ENCODE measurements at places on chromosomes 1 and 21.

GRCh38 chr1:3049164-3049563 is 19.8 kb upstream of the PRDM16 start:
- no peak for DNase-seq

DNA sequence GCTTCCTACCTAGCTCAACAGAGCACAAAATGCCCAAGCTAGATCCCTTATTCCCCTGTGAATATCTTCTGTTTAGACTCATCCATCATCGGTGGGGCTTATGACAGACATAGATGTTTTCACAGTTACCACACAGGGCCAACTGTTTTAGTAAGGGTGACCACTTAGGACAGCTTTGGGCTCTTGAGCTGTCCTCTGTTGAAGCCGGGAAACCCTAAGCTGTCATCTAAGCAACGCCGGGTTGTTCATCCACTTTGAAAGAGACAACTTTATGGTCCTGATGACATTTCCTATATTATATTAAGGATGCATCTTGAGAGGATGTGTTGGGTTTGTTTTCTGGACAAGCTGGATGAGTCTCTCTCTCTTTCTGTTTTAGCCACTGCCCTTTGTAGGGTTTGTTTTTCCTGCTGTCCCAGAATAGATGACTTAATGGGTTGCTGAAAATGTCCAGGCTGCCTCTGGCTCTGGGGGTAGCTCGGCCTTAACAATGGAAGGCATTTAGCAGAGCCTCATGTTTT is 110.5 kb upstream of the UBE2U start:
- no peak for DNase-seq

GRCh38 chr1:212713465-212714136 is 14.0 kb upstream of the BATF3 start:
- no peak for DNase-seq

DNA sequence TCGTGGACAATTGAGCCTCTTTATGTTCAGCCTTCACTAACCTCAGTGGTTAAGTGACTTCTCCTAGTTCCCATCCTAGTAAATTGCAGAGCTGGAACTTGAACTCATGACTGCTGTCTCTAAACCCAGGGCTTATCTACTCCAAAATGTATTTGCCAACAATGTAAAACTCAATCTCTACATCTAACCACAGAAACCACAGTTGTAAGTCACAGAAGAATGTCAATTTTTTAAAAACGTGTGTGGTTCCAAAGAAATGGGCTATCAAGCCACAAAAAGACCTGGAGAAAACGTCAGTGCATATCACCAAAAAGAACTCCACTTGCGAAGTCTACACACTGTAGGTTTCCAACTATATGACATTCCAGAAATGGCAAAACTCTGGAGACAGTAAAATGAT is 172.6 kb upstream of the HMCN1 start:
- no peak for DNase-seq

- DNase-seq = no peak
Measured at GRCh38 chr1:220877377-220878095, 1.7 kb upstream of the HLX start.

GRCh38 chr21:43934716-43935705 is 70.0 kb downstream of the AGPAT3 start:
- no peak for DNase-seq

DNA sequence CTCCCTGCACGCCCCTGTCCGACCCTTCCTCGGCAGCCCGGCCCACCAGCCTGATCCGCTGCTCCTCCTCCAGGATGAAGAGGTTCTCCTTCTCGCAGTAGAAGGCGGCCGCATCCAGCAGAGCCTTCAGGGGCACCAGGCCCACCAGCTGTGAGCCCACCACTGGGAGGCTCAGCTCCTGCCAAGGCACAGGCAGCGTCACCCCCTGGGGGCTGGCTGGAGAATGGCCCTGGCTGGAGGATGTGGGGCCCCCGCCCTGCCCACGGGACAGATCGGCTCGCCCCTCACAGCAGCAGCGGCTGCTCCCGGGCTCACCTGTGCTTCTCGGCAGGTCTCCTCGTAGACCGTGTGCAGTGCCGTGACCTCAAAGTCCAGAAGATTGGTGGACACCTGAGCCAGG is 5.3 kb downstream of the FTCD start:
- no peak for DNase-seq

GRCh38 chr1:201655243-201655642 is 116.3 kb downstream of the NAV1 start:
- DNase-seq = no peak

- DNase-seq = no peak
Measured at GRCh38 chr1:37410105-37410504, 64.3 kb upstream of the ZC3H12A start.

GRCh38 chr1:29557701-29558600 is 321.6 kb downstream of the PTPRU start:
- DNase-seq = no peak

DNA sequence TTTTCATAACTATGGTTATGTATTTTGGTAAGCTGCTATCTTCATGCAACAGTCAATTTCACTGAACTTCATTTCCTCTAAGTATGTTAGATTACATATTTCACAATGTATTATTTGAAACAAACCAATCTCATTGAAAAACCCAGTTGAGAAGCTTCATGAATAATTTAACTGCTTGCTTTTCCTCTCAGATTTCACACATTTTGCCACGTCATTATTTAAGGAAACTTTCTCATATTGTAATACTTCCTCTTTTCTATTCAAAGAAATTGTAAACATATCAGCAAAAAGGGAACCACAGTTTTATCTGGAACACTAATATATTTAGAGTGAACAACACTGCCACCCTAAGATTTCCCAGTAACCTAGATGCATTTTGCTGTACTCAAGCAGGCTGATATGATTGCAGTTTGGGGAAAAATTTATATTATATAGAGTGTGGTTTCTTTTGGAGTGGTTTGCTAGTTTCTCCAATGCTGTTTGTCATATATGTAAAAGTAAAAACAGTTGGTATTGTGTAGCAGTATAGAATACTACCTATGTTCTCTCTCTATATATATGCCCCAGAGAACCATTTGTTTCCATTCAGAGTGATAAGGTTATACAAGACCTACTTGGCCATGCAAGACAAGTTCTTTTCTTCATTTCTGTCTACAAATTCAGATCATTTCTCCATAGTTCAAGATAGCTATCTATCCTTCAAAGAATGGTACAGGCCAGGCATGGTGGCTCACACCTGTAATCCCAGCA is 28.4 kb upstream of the AHCTF1 start:
- DNase-seq = no peak

DNA sequence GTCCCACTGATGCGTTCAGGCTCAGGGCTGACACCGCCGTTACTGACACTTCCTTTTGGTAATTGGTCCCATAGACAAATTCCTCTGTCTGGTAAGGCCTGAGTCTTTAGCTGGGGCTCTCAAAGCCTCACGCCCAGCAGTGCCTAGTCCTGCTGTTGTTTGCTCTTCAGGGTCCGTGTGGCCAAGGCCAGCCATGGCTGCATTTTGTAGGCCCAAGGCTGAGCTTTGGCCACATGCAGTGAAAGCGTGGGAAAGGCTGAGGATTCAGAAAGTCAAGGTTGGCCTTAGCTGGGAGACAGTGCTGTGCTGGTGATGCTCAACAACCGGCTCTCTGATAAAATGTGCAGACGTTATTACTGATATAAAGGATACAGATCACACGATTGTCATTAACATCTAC is 63.5 kb upstream of the C1orf174 start:
- DNase-seq = no peak

DNA sequence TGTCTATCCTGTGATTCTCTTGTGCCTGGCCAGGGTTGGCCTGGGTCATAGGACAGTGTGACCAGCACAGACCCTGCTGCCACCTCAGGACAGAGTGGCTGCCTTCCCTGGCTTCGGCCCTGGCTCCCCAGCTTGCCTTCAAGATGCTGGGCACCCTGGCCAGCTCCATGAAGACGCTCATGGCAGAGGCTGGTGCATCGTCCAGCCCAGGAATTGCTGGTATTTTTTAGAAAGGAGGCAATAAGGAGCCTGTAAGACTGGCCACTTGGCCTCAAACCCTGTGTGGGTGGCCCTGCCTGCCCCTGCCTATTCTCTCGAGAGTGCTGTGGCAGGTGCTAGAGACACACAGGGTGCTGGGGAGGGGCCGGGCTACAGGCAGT is 70.4 kb upstream of the ACTRT2 start:
- DNase-seq = no peak

- DNase-seq = no peak
Measured at GRCh38 chr1:97123717-97124431, 402.3 kb downstream of the PTBP2 start.

GRCh38 chr1:217718873-217719272 is 87.7 kb downstream of the SPATA17 start:
- DNase-seq = no peak

GRCh38 chr1:67524143-67525052 is 94.2 kb upstream of the SERBP1 start:
- no peak for DNase-seq

GRCh38 chr1:55216096-55216495 is 932 bp upstream of the USP24 start:
- DNase-seq = no peak

GRCh38 chr1:112358798-112359408 is 37.1 kb upstream of the CTTNBP2NL start:
- peak; percentile 8 for DNase-seq

- DNase-seq = no peak
Measured at GRCh38 chr1:172054172-172054571, 212.9 kb downstream of the DNM3 start.

GRCh38 chr1:15923241-15923640 is 52.7 kb downstream of the ZBTB17 start:
- DNase-seq = no peak

DNA sequence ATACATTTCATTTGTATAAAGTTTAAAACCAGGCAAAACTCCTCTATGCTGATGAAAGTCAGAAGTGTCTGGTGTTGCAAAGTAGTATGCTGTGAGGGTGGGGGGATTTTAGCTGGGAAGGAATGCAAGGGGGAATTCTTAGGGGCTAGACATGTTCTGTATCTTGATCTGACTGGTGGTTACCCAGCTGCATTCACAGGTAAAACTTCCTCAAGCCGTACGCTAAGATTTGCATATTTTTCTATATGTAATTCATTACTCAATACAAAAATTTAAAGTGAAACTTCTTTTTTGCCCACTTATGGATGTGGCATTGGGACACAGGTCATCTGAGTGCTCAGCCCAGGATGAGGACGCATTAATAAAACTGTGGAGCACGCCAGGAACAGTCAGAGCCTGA is 323.3 kb downstream of the PAPPA2 start:
- no peak for DNase-seq

GRCh38 chr1:86913399-86913895 is 479 bp downstream of the SELENOF start:
- peak; percentile 22 for DNase-seq

DNA sequence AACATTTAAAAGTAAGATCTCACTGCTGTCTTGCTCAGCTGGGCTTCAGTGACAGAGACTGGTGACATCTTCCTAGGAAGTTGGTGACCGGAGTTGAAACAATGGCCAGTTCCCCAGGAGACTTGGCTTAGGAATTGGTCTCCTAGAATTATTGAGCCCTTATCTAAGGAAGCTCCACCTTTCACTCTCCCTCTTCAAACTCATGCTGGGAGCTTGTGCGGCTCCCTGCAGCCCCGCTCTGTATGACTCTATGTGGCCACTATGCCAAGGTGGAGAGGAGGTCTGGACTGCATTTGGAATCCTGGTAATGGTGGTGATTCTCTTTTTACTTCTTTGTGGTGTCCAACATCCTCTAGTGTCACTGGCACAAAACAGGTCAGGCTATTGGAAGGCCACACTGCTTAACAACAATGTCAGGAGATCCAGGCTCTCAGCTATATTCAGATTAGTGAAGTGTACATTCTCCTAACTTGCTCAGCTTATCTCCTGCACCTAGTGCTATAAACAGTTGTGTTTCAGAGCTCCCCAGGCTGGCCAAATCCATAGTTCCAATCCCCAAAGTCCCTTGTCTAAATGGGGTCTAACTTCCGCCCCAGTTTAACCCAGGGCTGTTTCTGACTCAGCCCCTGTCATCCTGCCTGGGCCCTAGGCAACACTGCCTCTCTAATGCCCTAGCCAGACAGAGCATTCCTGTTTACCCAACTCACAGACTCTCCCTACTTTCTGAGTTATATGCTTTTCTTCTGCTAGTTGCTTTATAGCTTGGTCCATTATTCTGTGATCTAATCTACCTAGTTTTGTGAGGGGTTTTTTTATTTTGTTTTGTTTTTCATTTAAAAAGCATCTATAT is 18.3 kb downstream of the ATP2B4 start:
- DNase-seq = no peak

- DNase-seq = no peak
Measured at GRCh38 chr1:68173283-68173935, 58.9 kb downstream of the WLS start.

DNA sequence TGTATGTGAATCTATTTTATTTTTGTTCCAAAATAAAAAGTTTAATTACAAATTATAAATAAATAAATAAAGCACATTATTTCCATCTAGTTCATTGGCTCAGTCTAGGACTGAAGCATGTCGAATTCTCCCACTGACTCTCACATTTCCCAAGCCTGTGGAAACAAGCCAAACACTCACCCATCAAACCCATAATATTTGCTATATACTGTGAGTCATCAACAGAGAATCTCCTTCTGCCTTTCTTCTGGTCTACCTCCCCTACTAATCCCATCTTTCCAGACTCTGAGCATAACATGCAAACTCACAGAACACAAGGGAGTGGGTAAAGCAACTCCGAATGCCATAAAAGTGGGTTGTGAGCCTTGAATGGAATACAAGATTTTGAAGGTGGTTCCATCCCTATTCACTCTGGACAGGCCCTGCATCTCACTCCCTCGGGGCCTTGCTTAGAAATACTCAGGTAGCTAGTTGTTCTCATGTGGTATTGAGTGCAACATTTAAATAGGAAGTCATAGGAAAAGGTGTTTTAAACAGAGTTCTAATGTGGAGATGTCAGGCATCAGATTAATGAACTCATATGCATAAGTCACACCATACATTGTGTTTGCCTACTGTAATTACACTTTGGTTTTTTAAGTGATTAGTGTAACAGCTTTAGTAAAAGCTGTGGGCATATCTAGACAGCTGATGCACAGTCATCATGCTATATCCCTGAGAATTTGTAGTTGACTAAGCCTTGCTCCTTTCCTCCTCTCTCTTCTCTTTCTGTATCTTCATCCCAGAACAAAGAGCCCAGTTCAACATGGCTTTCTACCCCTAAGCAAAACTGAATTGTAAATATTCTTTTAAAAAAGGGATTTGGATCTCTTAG is 47.0 kb downstream of the F5 start:
- DNase-seq = no peak

GRCh38 chr1:17515902-17516301 is 23.6 kb upstream of the ARHGEF10L start:
- no peak for DNase-seq

- DNase-seq = peak; percentile 26
Measured at GRCh38 chr1:201539561-201540431, 869 bp downstream of the NAV1 start.

All from DMS 273 treated with DMSO at 0.1 percent for 48 hours (cell line).